ENCODE measurements at places on chromosomes 3 and 15.
A peak's percentile ranks its signal among the peaks of the same experiment; 100 is the strongest.

DNA sequence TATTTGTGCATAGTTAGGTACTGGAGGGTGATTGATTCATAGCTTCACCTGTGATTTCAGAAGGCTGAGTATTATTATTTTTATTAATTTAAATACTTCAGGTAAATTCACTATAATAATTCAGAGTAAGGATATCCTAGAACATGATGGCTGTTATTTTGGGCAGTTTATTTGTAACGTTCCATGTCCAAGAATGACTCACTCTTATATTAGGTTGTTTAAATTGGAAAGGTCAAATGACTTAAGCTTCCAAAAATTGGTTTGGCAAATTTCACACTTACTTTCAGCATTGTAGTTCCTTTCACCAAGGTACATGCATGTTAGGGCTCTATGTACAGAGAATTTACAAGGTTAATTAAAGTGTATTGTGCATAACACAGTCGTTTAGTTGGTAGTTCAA is 120.2 kb downstream of the EPHA3 start:
- peak; percentile 38 for DNase-seq

GRCh38 chr15:62779036-62779770 is 263.3 kb upstream of the TPM1 start:
- peak; percentile 67 for DNase-seq

DNA sequence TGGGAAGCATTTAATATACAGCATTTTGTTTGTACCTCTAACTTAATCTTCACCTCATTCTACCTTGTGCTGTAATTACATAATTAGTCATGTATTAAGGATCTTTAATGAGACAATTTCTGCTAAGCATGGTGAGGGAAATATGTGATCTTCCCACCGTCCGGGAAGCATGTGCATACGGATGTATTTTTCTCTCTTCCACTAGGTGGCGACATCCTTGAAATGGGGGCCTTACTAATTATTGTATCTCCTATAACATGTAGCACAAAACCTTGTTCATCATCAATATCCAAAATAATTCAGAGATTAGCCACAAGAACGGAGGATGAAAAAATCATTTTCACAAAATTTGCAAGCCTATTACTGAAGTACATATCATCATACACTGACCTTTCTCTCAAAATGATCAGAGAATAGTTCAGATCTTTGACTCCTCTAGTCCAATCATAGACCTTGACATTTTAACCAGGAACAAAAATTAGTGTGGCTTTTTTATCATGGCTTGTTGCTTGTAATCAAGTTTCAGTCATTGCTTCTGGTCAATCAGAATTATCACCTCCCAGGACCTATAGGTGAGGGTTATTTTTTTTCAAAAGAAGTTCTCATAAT is 148.9 kb upstream of the GBE1 start:
- peak; percentile 46 for DNase-seq

DNA sequence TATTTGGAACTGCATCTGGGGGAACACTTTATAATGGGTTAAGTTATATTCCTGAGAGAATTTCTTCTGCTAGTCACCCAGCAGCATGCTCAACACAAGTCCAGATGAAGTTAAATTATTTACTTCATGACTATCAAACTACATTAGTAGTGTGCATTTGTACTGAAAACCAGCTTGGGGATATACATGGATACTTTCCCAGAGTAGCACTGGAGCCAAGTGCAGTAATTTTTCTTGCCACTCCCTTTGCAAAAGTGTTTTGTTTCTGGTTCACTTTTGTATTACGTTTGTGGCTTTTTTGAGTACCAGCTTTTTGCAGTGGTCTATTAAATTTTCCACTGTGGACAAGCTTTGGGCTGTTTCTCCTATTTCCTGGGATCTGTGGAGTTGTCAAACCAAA is 243.0 kb downstream of the AGBL1 start:
- DNase-seq: no peak

GRCh38 chr3:117995842-117996437 is 1038.7 kb downstream of the IGSF11 start:
- no peak for DNase-seq

- peak; percentile 74 for DNase-seq
These were observed 74.5 kb downstream of the TLE3 start for GRCh38 chr15:70023064-70023768.

GRCh38 chr15:75718328-75718727 is 5.7 kb upstream of the CSPG4 start:
- DNase-seq: peak; percentile 29

DNA sequence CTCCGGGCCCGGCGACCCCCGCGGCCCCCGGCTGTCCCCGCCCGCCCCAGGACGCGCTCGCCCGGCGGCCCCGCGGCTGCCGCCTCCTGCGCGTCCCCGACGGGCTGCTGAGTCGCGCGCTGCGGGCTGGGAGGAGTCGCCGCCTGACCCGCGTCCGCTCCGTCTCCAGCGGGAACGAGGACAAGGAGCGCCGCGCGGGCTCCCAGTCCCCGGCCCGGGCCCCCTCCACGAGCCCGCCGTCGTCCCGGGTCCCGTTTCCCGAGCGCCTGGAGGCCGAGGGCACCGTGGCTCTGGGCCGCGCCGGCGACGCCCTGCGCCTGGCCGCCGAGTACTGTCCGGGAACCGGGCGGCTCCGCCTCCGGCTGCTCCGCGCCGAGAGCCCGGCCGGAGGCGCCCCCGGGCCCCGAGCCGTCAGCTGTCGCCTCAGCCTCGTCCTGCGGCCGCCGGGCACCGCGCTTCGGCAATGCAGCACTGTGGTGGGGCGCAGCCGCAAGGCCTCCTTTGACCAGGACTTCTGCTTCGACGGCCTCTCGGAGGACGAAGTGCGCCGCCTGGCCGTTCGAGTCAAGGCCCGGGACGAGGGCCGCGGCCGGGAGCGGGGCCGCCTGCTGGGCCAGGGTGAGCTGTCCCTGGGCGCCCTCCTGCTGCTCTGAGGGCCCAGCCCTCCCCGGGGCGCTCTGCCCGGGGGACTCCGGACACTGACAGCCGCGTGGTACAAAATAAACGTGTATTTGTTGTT is 1.5 kb downstream of the C2CD4A start:
- peak; percentile 29 for DNase-seq

DNA sequence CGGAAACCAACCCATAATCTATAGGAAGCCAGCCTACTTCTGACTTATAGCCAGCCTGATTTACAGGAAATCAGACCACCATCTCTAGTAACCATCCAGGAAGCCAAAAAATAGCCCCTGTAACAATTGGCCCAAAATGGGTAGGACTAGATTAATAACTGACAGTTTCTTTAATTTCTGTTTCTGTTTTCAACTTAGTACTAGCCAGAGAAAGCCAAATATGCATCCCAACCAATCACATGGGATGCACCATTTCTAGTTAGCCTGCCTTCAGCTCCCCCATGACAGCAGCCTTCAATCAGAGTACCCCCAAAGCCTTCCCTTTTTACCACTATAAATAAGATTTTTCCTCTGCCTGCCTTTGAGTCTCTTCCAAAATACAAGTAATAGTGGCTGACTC is 239.1 kb upstream of the GADL1 start:
- DNase-seq: no peak

DNA sequence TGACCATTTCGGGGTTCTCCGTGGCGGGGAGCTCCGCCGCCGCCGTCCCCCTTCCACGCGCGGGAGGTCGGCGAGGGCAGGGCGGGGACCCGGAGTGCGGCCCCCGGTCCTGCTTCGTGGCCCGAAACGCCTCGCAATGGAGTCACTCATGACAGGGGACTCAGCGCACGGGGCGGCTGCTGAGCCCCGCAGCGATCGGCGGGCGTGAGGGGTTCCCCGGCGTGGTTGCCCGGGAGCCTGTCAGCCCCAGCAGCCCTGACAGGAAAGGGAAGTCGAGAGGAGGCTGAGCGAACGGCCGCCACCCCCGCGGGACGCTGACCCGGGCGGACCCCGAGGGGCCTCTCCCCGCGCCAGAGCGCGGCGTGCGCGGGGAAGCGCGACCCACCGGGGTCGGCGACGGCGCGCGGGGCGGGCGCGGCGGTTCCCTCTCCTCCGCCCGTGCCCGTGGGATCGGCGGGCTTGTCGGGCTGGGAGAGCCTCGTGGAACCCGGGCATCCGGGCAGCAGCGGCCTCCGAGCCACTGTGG is 564 bp upstream of the PIGZ start:
- no peak for DNase-seq

- DNase-seq: no peak
These were observed 126.7 kb upstream of the PHLDB2 start for GRCh38 chr3:111732252-111732879.

DNA sequence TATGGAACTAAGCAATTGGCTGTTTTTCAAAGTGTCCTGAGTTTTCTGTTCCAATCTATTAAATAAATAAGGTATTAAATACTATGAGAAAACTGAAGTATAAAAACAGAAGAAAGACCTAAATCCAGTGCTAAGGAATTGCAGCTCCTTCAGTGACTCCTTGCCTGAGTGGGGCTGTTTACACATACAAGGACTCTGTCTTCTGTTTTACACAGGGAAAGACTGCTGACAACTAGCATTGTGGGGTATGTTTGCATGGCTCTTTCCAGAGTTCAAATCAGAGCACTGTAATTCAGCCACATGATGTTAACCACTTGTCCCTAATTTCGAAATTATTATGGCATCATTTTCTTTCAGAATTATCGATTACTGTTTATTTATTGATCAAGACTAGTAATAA is 31.3 kb upstream of the MEIS2 start:
- no peak for DNase-seq

DNA sequence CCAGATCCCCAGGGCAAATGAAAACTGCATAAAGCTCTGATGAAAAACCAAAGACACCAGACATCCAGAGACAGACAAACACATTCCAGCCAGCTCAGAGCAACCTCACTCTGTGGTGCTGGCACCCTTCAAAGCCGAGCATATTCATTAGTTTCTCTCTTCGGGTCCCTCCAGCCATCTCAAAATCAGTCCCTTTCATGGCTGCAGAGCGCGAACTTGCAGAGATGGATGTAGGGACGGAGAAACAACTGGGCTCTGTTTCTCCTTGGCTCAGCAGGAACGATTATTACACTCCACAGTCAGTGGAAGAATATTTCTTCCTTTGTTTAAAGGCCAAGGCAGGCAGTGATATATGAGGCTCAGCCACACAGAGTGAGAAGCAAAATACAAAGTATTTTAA is 50.4 kb upstream of the SYN2 start:
- no peak for DNase-seq

- DNase-seq: no peak
These were observed 4.3 kb upstream of the CNTN6 start for GRCh38 chr3:1088503-1088902.

DNA sequence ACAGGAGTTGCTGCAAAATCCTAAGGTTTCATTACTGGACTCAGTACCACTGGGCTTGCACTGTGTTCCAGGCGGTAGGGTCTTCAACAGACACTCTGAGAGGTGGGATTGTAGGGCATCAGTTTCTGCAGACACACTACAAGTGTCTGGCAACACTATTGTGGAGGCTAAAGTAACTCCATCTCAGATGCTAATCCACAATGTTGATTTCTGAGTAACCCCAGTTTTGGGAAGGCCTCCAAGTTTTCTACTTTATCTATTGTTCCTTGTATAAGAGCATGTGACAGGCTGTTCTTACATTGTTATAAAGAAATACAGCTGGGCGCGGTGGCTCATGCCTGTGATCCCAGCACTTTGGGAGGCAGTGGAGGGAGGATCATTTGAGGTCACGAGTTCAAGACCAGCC is 2.5 kb upstream of the ABHD5 start:
- no peak for DNase-seq

- no peak for DNase-seq
These were observed 23.7 kb downstream of the CRYGS start for GRCh38 chr3:186520431-186520830.

DNA sequence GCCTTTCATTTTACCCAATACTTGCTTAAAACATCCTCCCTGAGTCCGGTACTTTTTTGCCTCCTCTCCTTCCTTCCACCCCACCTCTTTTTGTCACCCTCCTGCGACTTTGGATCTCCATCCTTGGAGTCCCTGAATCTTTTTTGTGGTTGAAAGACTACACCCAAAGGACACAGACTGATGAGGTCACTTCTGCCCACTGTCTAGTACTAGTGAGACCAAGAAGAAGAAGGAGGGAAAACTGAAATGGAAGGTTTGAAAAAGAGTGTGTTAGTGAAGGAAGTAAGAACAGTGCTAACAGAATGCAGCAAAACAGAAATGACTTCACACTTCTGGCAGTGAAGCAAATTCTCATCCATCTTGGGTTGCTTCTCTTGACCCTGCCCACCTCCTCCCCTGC is 6.6 kb downstream of the B3GNT5 start:
- DNase-seq: no peak

GRCh38 chr3:44969828-44970179 is 6.2 kb downstream of the ZDHHC3 start:
- DNase-seq: no peak

GRCh38 chr3:64992530-64993285 is 304.9 kb upstream of the ADAMTS9 start:
- no peak for DNase-seq

Measured in astrocyte of the spinal cord (primary cell).